Hepatocyte (in vitro differentiated cells): ENCODE measurements at places on chromosomes 6 and 20. TPM values are rescaled to one million over a fixed set of nuclear protein-coding genes. Genes with fewer than 3 reads are reported as not detected.

DNA sequence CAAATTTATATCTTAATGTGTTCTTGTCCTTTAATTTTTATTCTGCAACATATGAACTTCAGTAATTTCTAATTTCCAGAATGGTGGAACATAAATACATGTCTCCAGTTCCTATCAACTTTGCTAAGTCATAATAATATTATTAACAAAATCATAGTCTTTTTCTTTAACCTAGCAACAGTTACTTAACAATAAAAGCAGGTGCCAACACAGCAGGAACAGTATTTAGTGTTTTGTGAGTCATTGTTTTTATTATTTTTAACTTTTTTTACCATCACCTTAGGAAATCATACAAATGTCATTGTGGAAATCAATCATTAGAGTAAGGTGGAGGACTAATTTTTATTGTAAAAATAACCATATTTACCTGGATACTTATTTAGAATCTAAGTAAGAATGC is 133.5 kb downstream of the PLCB1 start:
- DNase-seq, result no peak

- DNase-seq, result no peak
Observed at GRCh38 chr6:37538107-37538506, 38.4 kb upstream of the CCDC167 start.

GRCh38 chr6:37680668-37681067 is 17.0 kb downstream of the MDGA1 start:
- no peak for DNase-seq

NKAIN2 gene
- 1.3 and 2.6 TPM in 2 replicates for total RNA-seq

PNLDC1 gene
- not detected in 2 replicates for total RNA-seq

BYSL gene
- 13.9 and 20.7 TPM in 2 replicates for total RNA-seq

COL9A3 gene
- total RNA-seq, result 22.6 and 23.9 TPM in 2 replicates
